ENCODE measurements at places on chromosomes 7 and 10. TPM values are rescaled to one million over a fixed set of nuclear protein-coding genes. Genes with fewer than 3 reads are reported as not detected.
A peak's percentile ranks its signal among the peaks of the same experiment; 100 is the strongest.

- peak; percentile 10 for DNase-seq
Measured at GRCh38 chr7:157548691-157549303, 212.0 kb downstream of the DNAJB6 start.

DNA sequence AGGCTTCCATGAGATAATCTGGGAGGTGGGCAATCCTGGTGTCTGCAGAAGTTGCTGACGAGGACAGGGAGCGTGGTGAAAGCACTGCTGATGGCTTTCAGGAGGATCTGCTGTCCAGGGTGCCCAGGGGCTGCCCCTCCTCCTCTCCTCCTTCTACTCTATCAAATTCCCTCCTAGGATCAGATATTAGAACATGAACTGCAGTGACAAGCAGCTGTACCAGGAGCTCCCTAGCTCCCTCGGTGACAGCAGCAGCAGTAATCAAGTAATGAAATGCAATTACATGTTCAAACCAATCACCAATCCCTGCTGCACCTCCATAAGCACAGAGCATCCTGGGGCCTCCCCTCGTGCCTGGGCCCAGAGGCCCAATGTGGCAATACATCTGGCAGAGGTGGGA lies 46.9 kb downstream of the GRID1 start:
- peak; percentile 3 for DNase-seq

- no peak for DNase-seq
Measured at GRCh38 chr7:29063872-29064271, 82.5 kb downstream of the CPVL start.

DNA sequence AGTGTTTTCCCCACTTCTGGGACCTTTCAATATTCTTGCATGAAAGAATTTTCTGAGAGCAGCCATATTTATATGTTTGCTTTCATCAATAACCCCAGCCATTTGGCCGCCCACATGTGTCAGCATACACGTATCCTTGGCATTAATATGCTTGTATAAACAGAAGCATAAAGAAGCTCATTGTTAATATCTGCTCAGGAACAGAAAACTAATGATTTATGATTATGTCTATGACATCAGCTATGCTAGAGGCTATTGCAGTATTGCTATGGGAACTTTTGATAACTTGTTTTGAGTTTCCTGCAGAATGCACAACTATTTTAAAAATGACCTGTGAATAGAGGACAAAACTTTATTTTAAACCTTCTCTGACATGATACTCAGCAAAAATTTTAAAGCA lies 300.9 kb upstream of the MTPN start:
- DNase-seq: no peak

- DNase-seq: no peak
Measured at GRCh38 chr7:43942997-43943396, 16.8 kb downstream of the UBE2D4 start.

DNA sequence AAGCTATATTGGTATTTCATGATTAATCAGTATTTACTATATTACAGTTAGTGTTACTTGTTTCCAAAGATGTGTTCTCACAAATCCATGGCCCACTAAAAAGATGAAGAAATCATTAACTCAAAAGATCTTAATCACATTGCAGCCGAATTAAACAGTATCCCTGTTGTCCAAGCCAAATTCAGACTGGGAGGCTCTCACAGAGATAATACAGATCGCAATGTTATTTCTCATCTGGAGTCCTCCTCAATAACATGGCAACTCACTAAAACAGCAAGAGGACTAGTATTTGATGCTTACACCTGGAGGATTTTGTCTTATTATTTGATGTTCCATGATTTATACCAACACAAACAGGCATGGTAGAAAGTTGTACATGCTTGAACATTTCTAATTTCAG lies 23.4 kb downstream of the CYP51A1 start:
- DNase-seq: no peak

DNA sequence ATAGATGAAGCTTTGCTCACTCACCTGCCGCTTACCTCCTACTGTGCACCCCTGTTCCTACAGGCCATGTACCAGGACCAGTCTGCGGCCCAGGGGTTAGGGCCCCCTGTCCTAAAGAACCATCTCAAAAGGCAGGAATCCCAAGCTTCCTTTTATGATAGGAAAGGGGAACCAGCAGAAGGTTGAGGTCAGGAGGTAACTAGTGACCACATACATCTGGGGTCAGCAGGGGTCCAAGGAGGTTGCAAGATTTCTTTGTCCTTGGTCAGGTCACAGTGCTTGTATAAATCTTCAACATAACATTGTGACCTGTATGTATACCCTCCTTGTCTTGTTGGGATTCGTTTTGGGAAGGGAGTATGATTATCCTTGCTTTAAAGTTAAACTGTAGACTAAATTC lies 73.8 kb downstream of the OAT start:
- DNase-seq: no peak

GRCh38 chr7:113289140-113289740 lies 170.9 kb upstream of the SMIM30 start:
- DNase-seq: no peak

DNA sequence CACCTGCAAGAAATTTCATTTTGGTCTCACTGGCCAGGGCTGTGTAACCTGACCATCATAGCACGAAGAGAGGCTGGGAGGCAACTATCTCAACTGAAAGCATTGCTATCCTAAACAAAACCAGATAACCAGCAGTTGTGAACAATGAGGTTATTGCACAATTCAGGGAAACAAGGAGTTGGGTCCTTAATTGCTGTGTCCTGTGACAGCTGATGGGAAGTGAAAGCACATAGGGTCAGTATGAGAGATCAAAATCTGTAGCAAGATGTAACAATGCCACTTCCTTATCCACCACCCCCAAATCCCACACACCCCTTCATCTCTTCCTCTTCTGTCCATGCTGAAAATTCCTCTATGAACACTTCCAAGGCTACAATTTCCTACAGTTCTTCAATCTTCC lies 80.2 kb downstream of the HTR7 start:
- DNase-seq: no peak

- no peak for DNase-seq
Measured at GRCh38 chr7:106484562-106484961, 176.4 kb downstream of the CCDC71L start.

DNA sequence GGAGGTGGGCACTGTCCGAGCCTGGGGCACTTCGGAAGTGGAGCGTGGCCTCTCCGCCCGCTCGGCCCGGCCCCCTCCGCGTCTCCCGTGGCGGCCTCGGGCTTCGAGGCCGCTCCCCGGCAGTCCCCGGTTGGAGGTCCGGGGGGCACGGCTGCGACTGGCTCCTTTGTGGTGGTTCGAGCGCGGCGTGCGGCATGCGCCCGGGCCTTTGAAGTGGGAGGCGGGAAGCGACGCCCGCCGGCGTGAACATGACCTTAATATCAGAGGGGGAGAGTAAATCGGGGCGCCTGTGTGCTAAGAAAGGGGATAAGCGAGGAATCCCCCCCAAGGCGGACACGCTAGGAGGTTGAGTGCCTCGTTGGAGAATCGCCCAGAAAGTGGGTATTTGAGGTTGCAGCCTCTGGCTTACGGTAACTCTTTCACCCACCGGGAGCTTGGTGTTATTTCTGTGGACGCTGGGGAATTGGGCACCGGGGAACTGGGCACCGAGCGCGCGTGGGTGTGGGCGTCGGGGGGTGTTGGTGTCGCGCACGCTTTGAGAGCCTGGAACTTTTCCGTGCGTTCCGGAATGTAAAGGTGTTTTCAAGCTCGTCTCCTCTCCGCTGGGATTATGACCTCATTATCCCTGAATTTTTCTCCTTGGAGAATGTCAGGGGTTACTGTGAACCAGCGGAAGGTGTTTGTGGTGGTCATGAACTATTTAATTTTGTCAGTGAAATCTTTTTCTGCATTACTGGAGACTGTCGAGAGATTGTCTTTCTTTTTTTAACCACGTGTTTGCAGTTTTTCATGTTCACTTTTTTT lies 660 bp downstream of the SUV39H2 start:
- DNase-seq: peak; percentile 29

GRCh38 chr7:95411666-95412065 lies 15.5 kb upstream of the PON3 start:
- DNase-seq: no peak

- no peak for DNase-seq
Measured at GRCh38 chr10:131113709-131114291, 197.7 kb downstream of the TCERG1L start.

GRCh38 chr10:84660450-84661159 lies 332.2 kb downstream of the CCSER2 start:
- DNase-seq: no peak

DNA sequence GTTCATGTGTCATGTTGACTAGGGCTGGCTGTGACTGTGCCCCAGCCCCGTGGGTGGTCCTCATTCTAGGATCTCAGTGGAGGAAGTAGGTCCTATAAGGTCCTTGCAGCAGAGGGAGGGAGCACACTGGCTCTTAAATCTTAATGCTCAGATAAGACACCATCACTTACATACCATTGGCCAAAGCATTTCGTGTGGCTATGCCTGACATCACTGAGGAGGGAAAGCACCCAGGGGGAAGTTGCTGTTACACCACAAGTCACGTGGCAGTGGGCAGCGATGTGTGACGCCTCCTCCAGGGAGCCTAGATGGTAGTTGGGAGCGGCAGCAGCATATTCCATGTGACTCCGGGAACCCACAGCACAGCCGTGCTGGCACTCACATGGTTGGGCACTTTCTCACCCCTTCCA lies 224.7 kb upstream of the SH2B2 start:
- peak; percentile 64 for DNase-seq

DNA sequence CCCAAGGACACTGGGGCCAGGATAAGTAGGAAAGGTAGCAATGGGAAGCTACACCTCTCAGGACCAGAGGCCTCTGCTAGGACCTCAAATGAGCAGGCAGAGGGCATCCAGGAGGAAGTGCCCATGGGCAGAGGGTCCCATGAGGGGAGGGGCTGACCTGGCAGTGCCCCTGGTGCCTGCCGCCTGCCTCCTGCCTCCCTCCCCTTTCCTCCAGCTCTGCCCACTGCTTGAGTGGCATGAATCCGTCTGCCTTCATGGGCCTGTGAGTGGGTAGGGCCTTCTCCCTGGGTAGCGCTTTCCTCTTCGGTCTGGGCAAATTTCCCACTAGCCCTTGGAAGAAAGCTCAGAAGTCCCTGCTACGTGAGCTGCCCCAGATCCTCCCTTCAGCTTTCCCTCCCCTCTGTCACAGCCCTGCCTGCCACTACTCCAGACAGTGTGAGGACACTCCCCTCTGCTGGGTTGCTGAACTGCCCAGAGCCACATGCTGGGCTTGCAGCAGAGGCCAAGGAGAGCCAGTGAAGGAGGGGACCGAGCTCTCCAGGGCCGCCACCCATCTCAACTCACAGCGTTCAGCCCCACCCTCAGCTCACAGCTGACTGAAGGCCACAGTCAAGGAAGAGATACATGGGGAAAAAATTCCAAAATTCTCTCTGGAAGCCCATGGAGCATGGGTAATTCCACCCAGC lies 141.4 kb downstream of the ARHGAP22 start:
- no peak for DNase-seq

DNA sequence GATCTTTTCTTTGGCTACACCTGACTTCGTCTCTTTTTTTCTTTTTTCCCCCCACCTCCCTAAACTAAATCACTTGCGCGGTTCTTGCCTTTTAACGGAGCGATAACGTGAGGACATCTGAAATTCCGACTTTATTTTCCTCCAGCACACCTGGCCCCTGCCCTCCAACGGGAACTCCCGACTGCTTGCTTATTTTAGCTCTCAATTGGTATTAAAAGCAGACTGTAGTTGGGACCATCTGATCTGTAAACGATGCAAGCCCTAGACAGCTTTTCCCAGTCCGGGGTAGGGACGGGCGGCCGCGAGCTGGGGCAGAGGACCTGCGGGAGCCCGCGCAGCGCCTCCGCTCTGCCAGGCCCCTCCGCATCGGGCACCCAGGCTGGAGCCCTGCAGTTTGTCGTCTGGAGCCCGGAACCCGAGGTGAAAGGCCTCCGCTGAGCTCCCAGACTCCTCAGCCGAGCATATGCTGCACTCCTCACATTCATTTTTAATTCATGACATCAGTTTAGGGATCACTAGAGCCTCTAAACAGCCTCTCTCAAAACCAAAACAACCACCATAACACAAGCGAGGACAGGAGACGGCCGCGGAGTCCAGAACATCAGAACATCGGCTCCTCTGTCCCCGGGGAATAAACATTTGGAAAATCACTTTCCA lies 10.0 kb upstream of the EMX2 start:
- no peak for DNase-seq

GRCh38 chr10:48978318-48978717 lies 38.7 kb upstream of the LRRC18 start:
- no peak for DNase-seq

DNA sequence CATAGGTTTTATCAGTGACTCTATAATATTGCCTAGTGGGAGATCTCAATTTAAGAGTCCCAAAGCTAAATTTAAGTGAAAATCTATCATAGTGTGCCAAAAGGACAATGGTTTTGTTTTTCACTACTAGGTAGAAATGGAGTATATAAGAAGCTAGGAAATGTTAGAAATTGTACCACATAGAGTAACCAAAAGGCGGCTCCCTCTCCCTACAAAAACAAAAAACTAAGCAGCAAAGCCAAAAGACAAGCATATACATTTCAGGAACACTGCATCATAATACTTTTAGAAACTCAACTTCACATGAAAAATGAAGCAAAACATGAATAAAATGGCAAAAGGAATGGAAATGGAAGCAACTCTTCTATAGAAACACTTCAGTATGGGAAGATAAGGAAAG lies 271.6 kb downstream of the CACNA2D1 start:
- DNase-seq: no peak

DNA sequence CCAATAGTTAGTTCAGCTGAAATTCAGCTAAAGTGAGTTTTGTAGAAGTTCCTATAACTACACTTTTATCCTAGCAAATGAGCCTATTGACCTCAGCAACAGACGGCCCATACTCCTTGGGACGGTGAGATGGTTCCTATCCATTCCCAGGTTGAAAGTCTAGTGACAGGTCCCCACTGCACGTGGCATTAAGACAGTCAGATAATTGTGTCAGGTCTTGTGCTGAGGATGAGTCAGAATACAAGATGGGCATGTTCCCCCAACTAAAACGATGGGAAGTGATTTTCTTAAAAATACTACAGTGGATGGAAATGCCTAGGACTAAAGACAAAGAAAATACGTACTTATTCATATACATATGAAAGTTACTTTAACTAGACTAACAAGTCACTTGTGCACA lies 2.1 kb downstream of the CAV1 start:
- no peak for DNase-seq

- DNase-seq: no peak
Measured at GRCh38 chr10:130108934-130109604, 1.6 kb downstream of the C10orf143 start.

DNA sequence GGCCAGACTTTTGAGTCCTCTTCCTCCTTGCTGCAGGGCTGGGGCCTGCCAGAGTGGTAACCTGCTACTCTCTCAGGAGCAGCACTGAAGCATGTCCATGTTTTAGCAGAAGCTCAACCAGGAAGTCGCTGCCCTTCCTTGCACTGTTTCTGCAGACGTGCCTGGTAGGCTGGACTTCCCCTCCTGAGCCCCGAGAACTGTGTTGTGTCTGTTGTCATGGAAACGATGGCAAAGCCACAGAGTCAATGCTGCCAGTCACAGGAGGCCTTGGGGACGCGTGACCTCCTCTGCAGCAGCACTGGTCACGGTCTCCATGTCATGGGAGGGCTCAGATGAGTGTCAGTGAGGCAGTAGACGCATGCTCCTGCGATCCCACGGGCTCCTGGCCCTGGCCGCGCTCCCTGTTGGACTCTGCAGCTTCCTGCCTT lies 145.5 kb downstream of the FANK1 start:
- peak; percentile 83 for DNase-seq

- no peak for DNase-seq
Measured at GRCh38 chr7:140562926-140563481, 77.6 kb downstream of the DENND2A start.

The ICA1 gene
- total RNA-seq: 14.2 TPM

The PWWP2B gene
- 3.3 TPM for total RNA-seq

The AGAP9 gene
- total RNA-seq: 8.5 TPM

The PPP1R17 gene
- total RNA-seq: not detected

The DEPP1 gene
- 46.0 TPM for total RNA-seq

The SLC26A3 gene
- total RNA-seq: not detected

The AIMP2 gene
- 49.4 TPM for total RNA-seq

The RBM33 gene
- 55.1 TPM for total RNA-seq

The STRIP2 gene
- total RNA-seq: 0.25 TPM
